ENCODE measurements at places on chromosomes 6 and 20.

DNA sequence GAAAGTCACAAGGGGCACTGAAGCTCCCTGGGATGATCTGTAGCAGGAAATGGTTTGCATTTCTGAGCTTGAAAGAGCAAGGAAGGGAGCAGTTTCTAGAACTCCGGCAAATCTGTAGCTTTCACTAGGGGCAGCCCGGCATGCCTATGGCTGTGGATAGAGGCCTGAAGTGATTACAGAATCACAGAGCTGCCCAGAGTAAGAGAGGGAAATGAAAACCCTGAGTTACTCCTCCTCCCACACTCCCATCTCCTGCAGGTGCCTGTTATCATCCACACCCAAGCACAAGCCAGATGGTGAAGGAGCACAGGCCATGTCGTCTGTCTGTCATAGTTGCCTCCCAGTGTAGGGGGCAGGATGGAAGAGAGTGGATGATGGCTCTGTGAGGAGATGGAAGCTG lies 37.1 kb downstream of the HLA-F start:
- no peak for DNase-seq

GRCh38 chr6:147407571-147407970 lies 100.9 kb upstream of the SAMD5 start:
- no peak for DNase-seq

DNA sequence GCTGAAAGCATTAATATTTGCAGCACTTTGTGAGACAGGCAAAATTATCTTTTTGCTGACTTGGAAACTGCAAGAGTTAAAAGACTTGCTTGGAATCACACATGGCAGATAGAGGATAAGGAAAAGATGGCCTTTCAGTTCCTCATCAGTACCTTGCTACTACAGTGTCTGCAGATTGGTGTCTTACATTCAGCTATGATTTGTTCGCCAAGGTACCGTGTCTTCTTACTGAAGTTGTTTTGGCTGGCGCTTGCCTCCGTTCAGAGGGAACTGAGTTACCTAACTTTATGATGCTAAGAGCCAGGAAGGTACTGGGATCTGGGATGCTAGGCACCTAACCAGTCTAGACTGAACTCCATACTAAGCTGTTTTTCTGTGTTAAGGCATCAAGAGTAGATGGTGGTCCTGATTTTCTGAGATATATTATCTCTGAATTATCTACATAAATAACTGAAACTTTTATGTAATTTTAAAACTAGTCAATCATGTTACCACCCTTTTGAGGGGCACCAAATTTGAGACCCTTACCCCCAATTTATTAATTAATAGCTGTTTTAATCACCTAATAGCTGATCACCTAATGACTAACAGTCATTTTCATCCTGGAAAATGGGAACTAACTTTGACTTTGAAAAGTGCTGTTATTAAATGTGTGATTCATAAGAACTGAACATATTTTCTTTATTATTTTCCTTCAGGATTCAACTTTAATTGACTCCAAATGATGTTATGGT lies 2.5 kb downstream of the WTAP start:
- peak; percentile 10 for DNase-seq

DNA sequence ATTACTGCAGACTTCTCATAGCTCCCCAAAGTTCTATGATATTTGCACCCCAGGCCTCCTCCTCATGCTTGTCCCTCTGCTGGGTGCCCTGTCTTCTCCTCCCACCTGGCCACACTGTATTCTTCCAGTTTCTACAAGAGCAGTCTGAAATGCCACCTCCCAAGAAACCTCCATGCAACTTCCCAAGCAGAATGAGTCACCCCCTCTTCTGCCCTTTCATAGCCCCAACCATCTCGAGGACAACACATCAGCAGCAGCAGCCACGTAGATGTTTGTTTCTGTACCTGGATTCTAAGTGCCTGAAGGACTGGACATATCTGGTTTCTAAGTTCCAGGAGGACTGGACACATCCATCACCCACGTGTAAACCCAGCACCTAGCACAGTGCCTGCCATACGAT lies 6.6 kb upstream of the ULBP2 start:
- DNase-seq, result no peak

- peak; percentile 36 for DNase-seq
Measured at GRCh38 chr20:8272766-8273165, 140.7 kb downstream of the PLCB1 start.

DNA sequence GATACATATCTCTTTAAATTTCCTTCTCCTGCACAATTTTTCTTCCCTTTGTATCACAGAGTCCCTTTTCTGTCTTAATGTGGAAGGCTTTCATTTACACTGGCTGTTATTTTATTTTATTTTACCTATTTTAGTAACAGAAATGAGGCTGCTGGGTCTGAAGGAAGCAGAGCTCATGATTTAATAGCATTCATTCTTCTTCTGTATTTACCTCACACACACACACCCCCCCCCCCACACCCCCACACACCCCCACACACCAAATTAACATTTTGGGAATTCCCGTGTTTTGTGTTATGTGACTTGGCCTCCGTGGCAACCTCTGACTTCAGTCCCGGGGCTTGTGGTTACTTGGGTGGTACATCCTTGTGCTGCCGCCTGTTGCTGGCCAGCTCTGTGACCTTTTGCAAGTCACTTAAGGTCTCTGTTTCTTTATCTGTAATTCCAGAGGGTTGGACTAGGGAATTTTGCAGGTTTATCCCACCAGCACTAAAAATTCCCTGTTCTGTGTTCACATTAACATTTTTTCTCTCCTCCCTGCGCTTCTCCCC lies 108.8 kb downstream of the TIAM2 start:
- DNase-seq, result no peak

DNA sequence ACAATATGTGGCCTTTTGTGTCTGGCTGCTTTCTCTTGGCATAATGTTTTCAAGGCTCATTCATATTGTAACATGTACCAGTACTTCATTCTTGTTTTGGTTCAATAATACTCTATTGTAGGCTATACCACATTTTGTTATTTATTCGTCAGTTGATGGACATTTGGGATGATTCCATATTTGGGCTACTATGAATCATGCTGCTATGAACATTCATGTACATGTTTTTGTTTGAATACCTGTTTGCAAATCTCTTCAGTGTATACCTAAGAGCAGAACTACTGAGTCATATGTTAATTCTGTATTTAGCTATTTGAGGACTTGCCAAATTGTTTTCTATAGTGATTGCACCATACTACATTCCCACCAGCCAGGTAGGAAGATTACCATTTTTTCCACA lies 259.9 kb downstream of the GMPR start:
- no peak for DNase-seq

DNA sequence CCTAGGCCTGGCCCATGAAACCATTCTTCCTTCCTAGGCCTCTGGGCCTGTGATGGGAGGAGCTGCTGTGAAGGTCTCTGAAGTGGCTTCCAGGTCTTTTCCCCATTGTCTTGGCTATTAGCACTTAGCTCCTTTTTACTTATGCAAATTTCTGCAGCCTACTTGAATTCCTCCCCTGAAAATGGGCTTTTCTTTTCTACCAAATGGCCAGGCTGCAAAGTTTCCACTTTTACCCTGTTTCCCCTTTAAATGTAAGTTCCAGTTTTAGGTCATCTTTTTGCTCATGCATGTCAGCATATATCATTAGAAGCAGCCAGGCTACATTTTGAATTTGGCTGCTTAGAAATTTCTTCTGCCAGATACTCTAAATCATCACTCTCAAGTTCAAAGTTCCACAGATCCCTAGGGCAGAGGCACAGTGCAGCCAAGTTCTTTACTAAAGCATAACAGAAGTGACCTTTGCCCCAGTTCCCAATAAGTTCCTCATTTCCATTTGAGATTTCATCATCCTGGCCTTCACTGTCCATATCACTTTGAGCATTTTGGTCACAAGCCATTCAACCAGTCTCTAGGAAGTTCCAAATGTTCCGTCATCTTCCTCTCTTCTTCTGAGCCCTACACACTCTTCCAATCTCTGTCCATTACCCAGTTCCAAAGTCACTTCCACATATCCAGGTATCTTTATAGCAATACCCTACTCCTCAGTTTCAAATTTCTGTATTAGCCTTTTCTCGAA lies 71.9 kb downstream of the TBC1D7 start:
- DNase-seq, result no peak

DNA sequence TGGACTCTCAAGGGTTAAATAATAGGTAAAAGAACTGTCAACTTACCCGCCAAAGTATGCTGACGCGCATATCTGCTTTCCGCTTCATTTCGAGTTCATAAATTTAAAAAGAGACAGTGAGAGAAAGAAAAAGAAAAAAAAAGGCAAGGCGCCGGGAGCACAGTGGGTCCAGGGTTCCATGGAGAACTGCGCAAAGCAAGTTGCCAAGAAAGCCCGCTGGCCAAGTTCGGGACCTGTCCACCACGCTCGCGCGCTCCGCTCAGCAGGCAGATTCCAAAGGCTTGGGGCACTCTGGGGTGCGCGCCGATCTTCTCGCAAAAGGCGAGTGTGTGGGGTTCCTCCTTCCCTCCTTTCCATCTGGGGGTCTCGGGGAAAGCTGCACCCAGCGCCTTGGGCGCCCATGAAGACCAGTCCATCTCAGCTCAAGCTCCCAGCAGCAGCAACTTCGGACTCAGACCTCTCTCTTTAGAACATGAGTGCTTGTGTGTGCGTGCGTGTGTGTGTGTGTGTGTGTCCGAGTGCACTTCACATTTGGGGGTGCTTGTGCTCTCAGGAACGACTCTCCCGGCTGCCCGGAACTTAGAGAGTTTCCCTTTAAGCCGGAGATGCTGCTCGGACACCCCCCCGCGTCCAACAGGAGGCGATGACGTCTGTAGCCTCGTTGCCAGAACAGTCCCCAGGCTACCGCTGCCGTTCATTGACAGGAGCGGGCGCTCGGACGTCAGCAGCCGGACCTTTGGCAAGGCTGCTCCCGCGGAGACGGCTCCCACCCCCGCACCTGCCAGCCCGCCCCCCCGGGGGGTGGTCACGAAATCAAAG lies 180.0 kb downstream of the TBXT start:
- DNase-seq, result peak; percentile 3

DNA sequence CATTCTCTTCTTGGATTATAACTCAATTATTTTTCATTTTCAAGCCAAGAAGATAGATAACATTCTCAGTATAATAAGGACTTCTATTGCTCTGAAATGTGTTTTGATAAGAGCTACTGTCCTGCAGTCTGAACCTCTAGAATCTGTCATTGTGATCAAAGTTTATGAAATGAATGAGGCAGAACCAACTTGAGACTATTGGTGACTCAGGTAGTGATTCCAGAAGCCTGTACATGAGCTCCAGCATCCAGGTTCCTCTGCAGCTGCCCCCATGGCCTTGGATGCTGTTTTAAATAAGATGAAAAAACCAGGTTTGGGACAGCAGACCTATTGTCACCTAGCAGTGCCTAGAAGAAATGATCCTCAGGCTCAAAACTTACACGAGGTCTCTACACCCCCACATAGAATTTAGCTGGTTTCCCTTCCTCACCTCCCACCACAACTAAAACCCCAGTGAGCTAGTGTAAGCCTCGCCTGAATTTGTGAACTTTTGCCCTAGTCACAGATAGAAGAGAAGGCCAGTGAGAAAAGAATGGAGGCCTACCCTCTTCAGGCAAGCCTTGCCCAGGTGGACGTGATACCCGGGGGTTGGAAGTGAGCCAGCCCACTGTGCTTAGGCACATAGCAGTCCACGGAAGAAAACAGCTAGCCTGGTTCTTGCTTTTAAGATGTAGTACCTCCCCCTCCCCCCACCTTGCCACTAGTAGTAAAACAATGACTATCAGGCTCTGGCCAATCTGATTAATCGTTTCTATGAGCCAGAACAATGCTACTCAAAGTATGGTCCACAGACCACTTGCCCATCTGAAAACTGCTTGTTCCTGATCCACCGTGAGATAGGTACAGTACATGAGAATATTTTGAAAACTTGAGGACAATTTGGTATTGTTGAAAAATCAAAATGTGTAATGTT lies 73.0 kb upstream of the SYNJ2 start:
- DNase-seq, result no peak

GRCh38 chr6:14921170-14921569 lies 324.7 kb upstream of the JARID2 start:
- peak; percentile 79 for DNase-seq

GRCh38 chr6:165798991-165799390 lies 135.9 kb upstream of the PDE10A start:
- no peak for DNase-seq

DNA sequence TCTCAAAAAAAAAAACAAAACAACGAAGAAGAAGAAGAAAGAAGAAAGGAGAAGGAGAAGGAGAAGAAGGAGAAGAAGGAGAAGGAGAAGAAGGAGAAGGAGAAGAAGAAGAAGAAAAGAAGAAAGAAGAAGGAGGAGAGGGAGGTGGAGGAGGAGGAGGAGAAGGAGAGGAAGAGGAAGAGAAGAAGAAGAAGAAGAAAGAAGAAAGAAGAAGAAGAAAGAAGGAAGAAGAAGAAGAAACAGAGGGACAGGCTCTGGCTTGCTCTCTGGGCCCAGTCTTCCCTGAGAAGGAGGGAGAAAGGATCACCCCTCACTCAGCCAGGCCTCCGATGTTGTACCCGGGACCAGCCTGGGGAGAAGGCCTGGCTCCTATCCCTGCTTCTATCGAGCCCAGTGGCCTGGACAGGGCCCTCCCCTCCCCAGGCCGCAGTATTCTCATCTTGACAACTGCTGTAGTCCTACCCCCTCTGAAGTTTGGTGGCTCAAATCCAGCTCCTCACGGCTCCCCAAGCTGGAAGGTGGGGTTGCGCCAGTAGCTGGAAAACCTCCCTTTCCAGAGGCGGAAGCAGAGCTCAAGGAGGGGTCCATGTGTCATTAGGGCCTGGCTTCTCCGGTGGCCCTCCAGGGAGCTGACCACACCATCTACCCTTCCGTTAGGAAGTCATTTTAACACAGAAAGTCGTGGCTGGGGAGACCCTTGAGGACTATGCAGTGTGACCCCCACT lies 18.9 kb downstream of the C6orf132 start:
- DNase-seq, result no peak

- peak; percentile 53 for DNase-seq
Measured at GRCh38 chr6:116764961-116765841, at the start of gene FAM162B. Gene FAM162B (minus strand): TSS chr6:116765719. CDS start chr6:116765576, 143 bp downstream.

- no peak for DNase-seq
Measured at GRCh38 chr20:53723045-53723444, 129.4 kb upstream of the ZNF217 start.

DNA sequence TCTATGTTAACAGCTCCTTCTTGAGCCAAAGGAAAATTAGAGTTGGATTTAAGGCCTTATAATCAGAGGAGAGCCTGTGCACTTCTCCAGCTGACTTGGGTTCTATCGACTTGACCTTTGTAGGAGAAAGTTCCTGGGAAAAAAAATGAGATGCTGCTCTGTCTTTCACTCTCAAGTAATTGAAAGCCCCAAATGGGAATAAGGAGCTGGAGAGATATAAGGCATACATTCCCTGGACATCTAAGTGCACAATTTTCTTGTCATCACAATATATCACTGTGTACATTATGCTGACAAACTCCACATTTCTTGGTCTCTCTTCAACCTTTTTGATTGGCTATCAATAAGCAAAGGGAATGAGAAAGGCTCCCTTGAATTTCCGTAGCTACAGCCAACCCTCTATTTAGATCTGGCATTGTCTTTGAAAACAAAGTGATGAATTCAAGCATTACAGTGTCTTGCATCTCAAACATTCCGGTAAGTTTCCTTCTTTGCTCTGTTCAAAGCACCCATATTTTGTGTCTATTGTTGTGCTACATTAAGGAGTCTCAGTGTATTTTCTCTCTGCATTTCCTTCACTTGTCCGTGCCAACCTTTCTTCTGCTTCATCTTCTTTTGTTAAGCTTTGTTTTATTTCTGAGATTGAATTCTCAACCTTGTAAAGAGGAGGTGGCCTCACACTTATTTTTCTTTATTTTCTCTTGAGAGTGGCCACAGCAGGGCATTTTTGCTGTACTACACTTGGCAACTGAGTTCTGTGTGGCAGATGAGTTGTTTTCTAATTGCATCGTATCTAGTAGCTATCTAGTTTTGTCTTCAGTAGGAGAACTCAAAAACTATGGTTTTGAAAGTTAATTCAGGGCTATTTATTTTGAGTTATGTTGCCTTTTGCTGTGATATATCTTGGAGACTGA lies 450.3 kb upstream of the MAN1A1 start:
- peak; percentile 11 for DNase-seq
